Cardiac muscle cell (in vitro differentiated cells and primary cell): ENCODE measurements at places on chromosomes 1 and 21. TPM values are rescaled to one million over a fixed set of nuclear protein-coding genes. Genes with fewer than 3 reads are reported as not detected.
A peak's percentile ranks its signal among the peaks of the same experiment; 100 is the strongest.

Gene BSND
- not detected in 2 replicates for total RNA-seq

Gene KIF14
- total RNA-seq, result 1.3 and 14.2 TPM in 2 replicates

Gene TMEM61
- not detected in 2 replicates for total RNA-seq

Gene NTRK1
- 3.6 and 3.8 TPM in 2 replicates for total RNA-seq

Gene SV2A
- total RNA-seq, result 19.2 and 21.9 TPM in 2 replicates

Gene MECR
- 24.8 and 41.4 TPM in 2 replicates for total RNA-seq

Gene SPRR1B
- total RNA-seq, result not detected in 2 replicates

DNA sequence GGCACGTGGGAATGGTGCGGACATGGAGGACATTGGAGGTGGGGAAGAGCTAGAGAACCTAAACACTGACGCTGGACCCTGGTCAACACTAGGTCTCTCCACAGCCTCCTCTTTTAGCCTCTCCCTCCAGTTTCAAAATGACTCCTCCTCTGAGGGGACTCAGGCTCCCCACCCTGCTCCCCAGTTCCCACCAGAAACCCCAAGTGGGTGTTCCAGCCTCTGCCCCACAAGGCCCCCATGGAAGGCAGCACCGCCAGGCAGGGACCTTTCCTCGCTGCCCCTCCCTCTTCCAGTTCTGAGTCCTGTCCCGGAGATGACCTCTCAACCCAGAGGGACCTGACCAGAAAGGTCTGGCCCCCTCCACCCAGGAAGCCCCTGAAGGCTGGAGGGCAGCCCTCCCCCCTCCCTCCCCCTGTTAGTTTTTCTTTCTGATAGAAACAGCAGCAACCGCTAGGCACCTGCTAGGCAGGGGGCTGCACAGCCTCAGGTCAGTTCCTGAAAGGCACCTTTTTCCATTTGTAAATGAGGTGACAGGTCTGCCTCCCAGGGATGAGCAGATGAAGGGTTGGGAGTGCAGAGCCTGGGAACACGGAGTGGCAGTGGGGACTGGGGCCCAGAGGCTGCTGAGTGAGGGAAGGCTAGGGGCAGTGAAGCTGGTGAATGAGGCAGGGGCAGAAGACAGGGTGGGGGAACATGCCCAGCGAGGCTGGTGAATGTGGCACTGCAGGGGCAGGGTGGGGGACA lies 9.3 kb upstream of the ITGB2 start:
- H3K27me3 ChIP-seq, result peaks cover 73% of the 10 kb centered on the region
- H3K36me3 ChIP-seq, result no peaks in the 10 kb centered on the region
- H3K27ac ChIP-seq, result no peak overlapping the region
- no peak for DNase-seq
- H3K4me3 ChIP-seq, result no peak overlapping the region

- no peaks in the 10 kb centered on the region for H3K36me3 ChIP-seq
- no peaks in the 10 kb centered on the region for H3K4me1 ChIP-seq
- peak; percentile 70 for DNase-seq
- no peak overlapping the region for H3K27ac ChIP-seq
- no peak overlapping the region for H3K4me3 ChIP-seq
- no peaks in the 10 kb centered on the region for H3K27me3 ChIP-seq
Observed at GRCh38 chr1:40362699-40363098, 10.8 kb upstream of the SMAP2 start.

- peak; percentile 63 for DNase-seq
- no peak overlapping the region for H3K27ac ChIP-seq
- H3K4me3 ChIP-seq, result no peak overlapping the region
- no peaks in the 10 kb centered on the region for H3K27me3 ChIP-seq
Observed at GRCh38 chr1:234659538-234659937, 49.6 kb upstream of the IRF2BP2 start.

- H3K27me3 ChIP-seq, result no peaks in the 10 kb centered on the region
- no peak overlapping the region for H3K27ac ChIP-seq
- no peaks in the 10 kb centered on the region for H3K36me3 ChIP-seq
- no peak overlapping the region for H3K4me3 ChIP-seq
Observed at GRCh38 chr1:69038379-69038778, 529.3 kb upstream of the LRRC7 start.

GRCh38 chr1:94126651-94127050 lies 5.7 kb upstream of the ABCA4 start:
- no peaks in the 10 kb centered on the region for H3K27me3 ChIP-seq
- no peak for DNase-seq
- no peaks in the 10 kb centered on the region for H3K4me1 ChIP-seq
- H3K4me3 ChIP-seq, result no peak overlapping the region
- H3K27ac ChIP-seq, result no peak overlapping the region
- no peaks in the 10 kb centered on the region for H3K36me3 ChIP-seq

DNA sequence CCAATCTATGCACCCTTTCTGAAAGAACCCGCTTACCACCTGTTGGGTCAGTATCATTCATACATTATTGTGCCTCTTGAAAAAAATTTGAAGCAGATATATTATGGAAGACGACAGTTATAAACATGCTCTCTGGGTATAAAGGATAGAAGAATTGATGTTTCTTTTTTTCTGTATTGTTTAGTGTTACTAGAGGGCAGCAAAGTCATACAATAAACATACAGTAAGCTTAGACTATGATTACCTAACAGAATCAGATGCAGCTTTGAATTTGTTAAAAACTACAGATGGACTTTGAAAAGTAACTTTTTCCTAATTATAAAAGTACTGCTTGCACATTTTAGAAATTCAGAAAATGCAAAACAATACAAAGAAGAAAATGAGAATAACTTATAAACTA lies 11.1 kb upstream of the PAXBP1 start:
- H3K36me3 ChIP-seq, result no peaks in the 10 kb centered on the region
- H3K27me3 ChIP-seq, result no peaks in the 10 kb centered on the region
- no peaks in the 10 kb centered on the region for H3K4me1 ChIP-seq
- DNase-seq, result no peak
- no peak overlapping the region for H3K27ac ChIP-seq

DNA sequence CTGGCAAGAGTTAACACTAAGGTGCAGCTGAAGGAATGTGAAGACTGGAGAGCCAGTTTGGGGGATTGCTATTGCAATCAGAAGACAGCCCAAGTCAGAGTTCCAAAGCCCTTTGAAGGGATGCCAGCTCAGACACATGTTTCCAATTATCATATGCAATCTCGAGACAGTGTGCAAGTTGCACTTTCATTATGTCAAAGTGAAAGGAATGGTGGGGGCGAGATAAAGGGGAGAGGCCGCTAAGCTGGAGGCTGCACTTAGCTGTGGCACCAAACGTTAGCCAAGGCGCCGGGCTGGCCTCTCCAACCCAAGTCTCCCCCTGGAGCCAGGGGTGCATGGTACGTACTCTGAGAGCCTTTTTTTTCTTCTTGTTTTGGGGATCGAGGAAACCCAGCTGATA lies 58.0 kb downstream of the NGF start:
- no peaks in the 10 kb centered on the region for H3K4me1 ChIP-seq
- no peak for DNase-seq
- H3K4me3 ChIP-seq, result no peak overlapping the region
- H3K27me3 ChIP-seq, result no peaks in the 10 kb centered on the region

DNA sequence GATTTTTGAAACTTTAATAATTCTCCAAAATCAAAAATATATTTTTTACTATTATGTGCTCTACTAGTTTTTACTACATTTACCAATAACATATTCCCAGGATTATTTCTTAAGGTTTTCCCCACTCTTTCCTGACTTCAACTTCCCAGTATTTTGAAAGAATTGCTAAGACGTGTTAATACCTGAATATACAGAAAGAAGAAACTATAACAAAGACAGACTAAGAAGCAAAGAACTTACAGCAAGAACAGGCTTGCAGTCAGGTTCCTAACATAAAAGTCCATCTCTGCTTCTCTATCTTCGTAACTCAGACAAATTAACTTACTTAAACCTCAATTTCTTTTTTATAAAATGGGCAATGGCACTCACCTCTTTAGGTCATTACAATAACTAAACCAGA lies 63.2 kb downstream of the SRSF11 start:
- no peaks in the 10 kb centered on the region for H3K27me3 ChIP-seq
- peaks cover 6% of the 10 kb centered on the region for H3K36me3 ChIP-seq

- peaks cover 15% of the 10 kb centered on the region for H3K4me1 ChIP-seq
- no peaks in the 10 kb centered on the region for H3K27me3 ChIP-seq
- no peaks in the 10 kb centered on the region for H3K36me3 ChIP-seq
- H3K4me3 ChIP-seq, result no peak overlapping the region
Observed at GRCh38 chr1:10774615-10775310, 21.7 kb downstream of the CASZ1 start.

GRCh38 chr1:248851390-248851789 lies 7.5 kb downstream of the ZNF692 start:
- no peak for DNase-seq
- no peaks in the 10 kb centered on the region for H3K27me3 ChIP-seq
- peak overlapping the region; percentile 67 for H3K27ac ChIP-seq
- H3K36me3 ChIP-seq, result peaks cover 25% of the 10 kb centered on the region

- H3K27ac ChIP-seq, result no peak overlapping the region
- H3K4me3 ChIP-seq, result no peak overlapping the region
- H3K27me3 ChIP-seq, result no peaks in the 10 kb centered on the region
- no peaks in the 10 kb centered on the region for H3K36me3 ChIP-seq
- H3K4me1 ChIP-seq, result no peaks in the 10 kb centered on the region
Observed at GRCh38 chr1:15036101-15036500, 117.4 kb upstream of the TMEM51 start.

GRCh38 chr1:12810691-12811408 lies 19.7 kb downstream of the PRAMEF1 start:
- no peaks in the 10 kb centered on the region for H3K27me3 ChIP-seq
- H3K4me3 ChIP-seq, result no peak overlapping the region
- H3K36me3 ChIP-seq, result no peaks in the 10 kb centered on the region
- no peaks in the 10 kb centered on the region for H3K4me1 ChIP-seq

GRCh38 chr1:60969971-60970509 lies 112.3 kb upstream of the NFIA start:
- DNase-seq, result peak; percentile 61
- no peak overlapping the region for H3K4me3 ChIP-seq
- H3K27me3 ChIP-seq, result no peaks in the 10 kb centered on the region
- no peak overlapping the region for H3K27ac ChIP-seq
- H3K4me1 ChIP-seq, result peaks cover 4% of the 10 kb centered on the region

DNA sequence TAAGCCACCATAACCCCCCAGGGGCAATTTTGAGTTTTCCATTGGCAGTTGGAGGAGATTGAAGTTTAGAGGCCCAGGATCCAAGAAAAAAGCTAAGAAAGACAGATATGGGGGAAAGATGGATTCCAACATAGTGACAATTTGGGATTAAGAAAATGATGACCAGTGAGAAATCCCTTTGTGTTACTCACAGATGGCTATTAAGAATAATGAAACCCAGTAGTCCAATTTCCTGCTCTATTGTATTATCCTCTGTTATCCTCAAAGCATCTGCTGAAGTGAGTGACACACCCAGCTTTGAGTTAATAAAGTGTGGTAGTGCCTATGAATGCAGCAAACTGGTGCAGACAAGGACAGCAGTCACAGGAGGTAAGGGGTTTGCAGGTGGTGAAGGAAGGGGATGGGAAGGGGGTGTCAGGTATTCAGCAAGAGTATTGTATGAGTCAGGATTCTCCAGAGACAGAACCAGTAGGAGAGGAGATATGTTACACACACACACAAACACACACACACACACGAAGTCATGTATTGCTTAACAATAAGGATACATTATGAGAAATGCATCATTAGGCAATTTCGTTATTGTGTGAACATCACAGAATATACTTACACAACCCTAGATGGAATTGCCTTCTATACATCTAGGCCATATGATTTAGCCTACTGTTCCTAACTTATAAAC lies 112.4 kb upstream of the VANGL1 start:
- DNase-seq, result no peak
- no peak overlapping the region for H3K4me3 ChIP-seq
- peaks cover 18% of the 10 kb centered on the region for H3K4me1 ChIP-seq
- H3K27ac ChIP-seq, result no peak overlapping the region

GRCh38 chr1:182050481-182051448 lies 10.7 kb downstream of the ZNF648 start:
- H3K4me3 ChIP-seq, result no peak overlapping the region
- no peaks in the 10 kb centered on the region for H3K27me3 ChIP-seq
- DNase-seq, result no peak
- no peaks in the 10 kb centered on the region for H3K4me1 ChIP-seq
- no peak overlapping the region for H3K27ac ChIP-seq

- H3K27me3 ChIP-seq, result no peaks in the 10 kb centered on the region
- H3K4me3 ChIP-seq, result no peak overlapping the region
- no peaks in the 10 kb centered on the region for H3K36me3 ChIP-seq
- no peak for DNase-seq
Observed at GRCh38 chr21:8997011-8997440, 1524.4 kb upstream of the TPTE start.

DNA sequence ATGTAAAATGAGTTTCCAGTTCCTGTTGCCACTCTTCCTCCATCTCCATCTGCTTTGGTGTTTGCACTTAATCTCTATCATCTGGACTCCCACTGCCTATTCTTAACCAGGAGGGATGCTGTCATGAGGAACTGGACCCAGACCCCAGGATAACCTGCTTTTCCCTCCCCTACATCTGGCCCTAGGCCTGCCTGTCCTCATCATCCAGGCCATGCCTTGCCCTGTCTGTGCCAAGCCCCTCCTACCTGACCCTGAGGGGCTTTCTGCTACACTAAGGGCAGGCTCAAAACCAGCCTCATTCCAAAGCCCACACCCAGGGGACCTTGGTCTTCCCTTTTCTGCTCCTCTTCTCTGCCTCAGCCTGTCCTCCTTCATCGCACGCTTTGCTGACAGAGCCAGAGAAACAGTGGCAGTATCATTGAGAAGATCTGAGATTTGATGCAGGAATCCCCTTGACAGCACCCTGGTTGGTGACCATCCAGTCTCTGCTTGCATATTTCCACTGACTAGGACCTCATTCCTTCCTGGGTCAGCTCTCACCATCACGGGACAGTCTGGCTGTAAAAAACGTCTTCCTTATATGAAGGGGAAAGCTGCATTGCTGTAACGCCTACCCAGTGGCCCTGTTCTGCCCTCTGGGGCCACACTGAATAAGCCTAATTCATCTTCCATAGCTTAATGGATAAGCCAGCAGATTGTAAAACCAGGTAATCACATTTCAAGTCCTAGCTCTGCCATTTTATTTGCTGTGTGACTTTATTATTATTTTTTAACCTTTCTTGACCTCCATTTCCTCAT lies 38.8 kb downstream of the PLXNA2 start:
- peaks cover 10% of the 10 kb centered on the region for H3K4me1 ChIP-seq
- no peak overlapping the region for H3K27ac ChIP-seq
- H3K36me3 ChIP-seq, result peaks cover 23% of the 10 kb centered on the region

- H3K4me1 ChIP-seq, result no peaks in the 10 kb centered on the region
- no peaks in the 10 kb centered on the region for H3K36me3 ChIP-seq
- no peak overlapping the region for H3K4me3 ChIP-seq
- H3K27ac ChIP-seq, result no peak overlapping the region
- H3K27me3 ChIP-seq, result no peaks in the 10 kb centered on the region
- peak; percentile 63 for DNase-seq
Observed at GRCh38 chr1:225318706-225319575, 108.9 kb downstream of the LBR start.

- H3K4me1 ChIP-seq, result no peaks in the 10 kb centered on the region
- no peak overlapping the region for H3K27ac ChIP-seq
- DNase-seq, result peak; percentile 17
- H3K36me3 ChIP-seq, result no peaks in the 10 kb centered on the region
- H3K27me3 ChIP-seq, result no peaks in the 10 kb centered on the region
Observed at GRCh38 chr1:58432851-58433668, 113.5 kb downstream of the OMA1 start.

DNA sequence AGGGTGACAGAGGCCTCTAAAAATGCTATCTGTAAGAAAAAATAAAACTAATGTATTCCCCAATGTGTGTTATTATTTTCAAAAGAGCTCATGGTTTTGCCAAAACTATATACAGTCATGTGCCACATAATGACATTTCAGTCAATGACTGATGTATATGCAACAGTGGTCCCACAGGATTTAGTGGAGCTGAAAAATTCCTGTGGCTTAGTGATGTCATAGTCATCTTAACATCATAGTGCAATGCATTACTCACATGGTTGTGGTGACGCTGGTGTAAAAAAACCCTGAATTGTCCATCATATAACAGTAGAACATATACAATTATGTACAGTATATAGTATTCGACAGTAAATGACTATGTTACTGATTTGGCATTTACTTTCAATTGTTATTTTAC lies 172.4 kb downstream of the CACNA1E start:
- no peaks in the 10 kb centered on the region for H3K27me3 ChIP-seq
- no peak overlapping the region for H3K4me3 ChIP-seq
